ENCODE measurements at places on chromosomes 11 and 22.

GRCh38 chr11:68798221-68798813 is 43.4 kb downstream of the CPT1A start:
- DNase-seq, result peak; percentile 9

DNA sequence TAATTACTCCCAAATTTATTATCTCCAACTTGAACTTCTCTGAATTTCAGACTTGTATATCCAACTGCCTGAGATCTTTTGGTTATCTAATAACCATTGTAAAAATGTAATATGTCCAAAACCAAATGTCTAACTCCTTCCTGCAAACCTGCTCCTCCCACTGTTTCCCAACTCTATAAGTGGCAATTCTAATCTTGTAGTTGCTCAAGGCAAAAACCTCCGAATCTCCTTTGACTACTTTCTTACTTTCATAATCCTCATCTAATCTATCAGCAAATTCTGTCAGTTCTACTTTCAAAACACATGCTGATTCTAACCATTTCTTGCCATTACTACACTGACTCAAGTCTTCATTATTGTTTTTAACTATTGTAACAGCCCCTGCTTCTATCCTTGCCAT is 55.7 kb downstream of the FAM168A start:
- no peak for DNase-seq

- DNase-seq, result no peak
Measured at GRCh38 chr22:26466196-26466595, 17.4 kb downstream of the HPS4 start.

GRCh38 chr11:66069715-66070603 is at the start of gene PACS1:
TSS of gene PACS1 (plus strand) at chr11:66070272. CDS start at chr11:66070487, 215 bp downstream.
- DNase-seq, result peak; percentile 74

GRCh38 chr22:27986937-27987336 is 67.9 kb upstream of the PITPNB start:
- DNase-seq, result no peak

- peak; percentile 41 for DNase-seq
Measured at GRCh38 chr22:27801616-27802345, at the start of gene MN1. TSS of gene MN1 (minus strand) at chr22:27801756. CDS start at chr22:27800543, 1,213 bp downstream.

All from activated effector memory CD4-positive, alpha-beta T cell treated with Interleukin-2 at 50 U/mL for 16 hours (primary cell).